Activated naive CD4-positive, alpha-beta T cell treated with anti-CD3 and anti-CD28 coated beads, Interleukin-2, amount 50 U/mL, for 72 hours (primary cell): ENCODE measurements at places on chromosomes 1 and 21.

DNA sequence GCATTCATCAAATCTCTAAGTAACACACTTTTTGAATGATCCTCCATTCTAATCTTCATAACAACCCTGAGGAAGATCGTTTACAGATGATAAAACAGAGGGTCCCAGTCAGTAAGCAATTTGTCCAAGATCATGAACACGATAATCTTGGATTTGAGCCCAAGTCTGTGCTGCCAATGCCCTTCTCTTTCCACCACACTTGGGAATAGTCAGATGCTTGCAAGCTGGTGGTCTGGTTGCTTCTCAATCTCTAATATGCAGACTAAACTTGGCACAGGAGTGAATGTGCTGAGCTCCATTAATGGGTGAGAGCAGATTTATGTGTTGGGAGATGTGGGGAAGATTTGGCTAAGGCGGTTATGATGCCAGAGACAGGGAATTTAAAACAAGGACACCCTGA is 430.6 kb upstream of the DAB1 start:
- DNase-seq, result no peak

DNA sequence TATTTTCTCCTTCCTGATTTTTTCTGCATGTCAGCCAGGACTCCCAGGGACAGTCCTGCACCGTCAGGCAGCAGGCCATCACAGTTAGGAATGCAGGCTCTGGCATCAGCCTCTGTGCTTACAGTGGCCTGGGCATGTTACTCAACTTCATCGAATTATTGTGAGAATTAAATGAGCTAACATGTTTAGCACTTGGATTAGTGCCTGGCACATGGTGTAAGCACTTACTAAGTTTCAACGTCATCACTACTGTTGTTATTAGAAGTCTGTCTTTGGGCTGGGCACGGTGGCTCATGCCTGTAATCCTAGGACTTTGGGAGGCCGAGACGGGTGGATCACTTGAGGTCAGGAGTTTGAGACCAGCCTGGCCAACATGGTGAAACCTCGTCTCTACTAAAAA is 45.1 kb downstream of the SCCPDH start:
- DNase-seq, result no peak

DNA sequence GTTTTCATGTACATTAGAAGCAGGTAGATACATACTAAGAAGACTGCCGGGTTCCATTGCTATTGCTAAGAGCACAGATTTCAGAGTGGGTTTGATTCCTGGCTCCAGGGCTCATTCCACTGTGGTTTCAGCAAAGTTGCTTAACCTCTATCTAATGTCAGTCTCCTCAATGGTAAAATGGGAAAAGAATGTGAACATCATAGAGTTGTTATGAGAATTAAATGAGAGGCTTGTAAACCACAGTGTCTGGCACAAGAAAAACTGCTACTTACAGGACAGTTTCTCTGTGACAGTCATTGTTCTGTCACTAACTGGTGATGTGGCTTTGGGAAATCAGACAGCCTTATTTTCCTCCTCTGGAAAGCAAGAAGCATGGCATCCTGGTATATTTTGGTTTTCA is 10.7 kb upstream of the PLXNA2 start:
- no peak for DNase-seq

- no peak for DNase-seq
These were observed 257.2 kb upstream of the HOOK1 start for GRCh38 chr1:59557549-59557885.

GRCh38 chr1:2358072-2358471 is 33.3 kb downstream of the MORN1 start:
- DNase-seq, result no peak

- no peak for DNase-seq
These were observed 15.0 kb upstream of the CEP85 start for GRCh38 chr1:26218906-26219494.

DNA sequence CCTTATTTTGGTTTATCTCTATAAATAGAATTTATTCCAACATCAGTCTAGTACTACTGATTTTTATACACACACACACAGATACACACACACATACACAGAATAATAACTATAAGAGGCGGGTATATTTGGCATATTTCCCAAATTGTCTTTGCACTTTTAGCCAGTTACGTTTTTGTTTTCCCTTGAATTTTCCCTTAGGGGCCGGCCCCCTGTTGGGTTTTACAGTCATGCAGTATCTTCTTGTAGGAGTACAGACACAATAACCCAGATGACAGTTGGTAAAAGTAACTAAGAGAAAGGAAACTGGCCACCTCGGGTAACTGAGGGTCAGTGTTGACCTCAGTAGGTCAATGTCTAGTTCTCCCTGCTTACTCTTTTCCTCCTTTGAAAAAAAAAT is 50.9 kb downstream of the DISP1 start:
- DNase-seq, result no peak

GRCh38 chr1:211318576-211319280 is 7.9 kb upstream of the TRAF5 start:
- DNase-seq, result no peak

DNA sequence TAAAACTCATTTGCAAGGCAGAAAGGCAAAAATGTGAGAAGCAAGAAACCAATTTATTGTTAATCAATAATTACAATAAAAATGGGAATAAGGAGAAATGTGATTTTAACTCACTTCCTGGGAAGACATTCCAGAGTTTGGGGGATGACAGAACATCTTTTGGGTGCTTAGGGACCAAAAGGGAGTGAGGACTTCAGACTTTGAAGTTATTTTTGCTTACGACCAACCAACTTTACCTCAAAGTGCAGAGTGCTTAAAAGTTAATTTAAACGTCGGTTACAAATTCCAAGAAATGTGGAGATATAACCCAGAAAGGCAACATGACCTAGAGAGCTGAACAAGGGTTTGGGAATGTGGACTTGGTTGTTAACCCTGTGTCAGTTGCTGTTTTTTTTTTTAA is 234.5 kb upstream of the C1orf105 start:
- no peak for DNase-seq

DNA sequence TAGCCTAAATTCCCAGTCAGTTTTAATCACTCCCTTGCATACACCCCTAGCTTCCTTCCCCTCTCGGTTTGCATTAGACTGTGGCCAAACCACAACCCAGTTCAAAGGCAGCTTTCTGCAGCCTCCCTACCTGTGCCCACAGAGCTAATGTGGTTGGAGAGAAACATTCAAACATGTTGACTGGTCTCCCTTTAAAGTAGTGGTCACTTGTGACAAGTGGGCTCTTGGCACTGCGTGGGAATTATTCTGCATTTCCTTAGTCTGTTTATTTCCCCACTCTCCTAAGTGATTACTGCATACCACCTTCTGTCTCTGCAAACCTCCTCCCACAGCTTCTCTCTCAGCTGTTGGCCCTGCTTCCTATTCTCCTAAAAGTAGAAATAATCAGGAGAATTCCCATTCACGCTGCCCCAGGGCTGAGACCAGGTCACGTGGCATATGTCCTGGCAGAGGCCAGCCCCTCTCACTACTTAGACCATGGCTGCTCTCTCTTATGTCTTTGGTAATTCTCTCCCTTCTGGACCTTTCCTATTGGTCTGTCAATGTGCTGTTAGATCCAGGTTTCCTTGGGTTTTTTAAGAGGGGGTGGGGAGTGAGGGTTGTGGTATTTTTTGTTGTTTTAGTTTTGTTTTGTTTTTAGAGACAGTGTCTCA is 38.4 kb upstream of the CD101 start:
- DNase-seq, result no peak

GRCh38 chr1:15571266-15571665 is 13.6 kb downstream of the AGMAT start:
- DNase-seq, result no peak

- DNase-seq, result no peak
These were observed 9.3 kb downstream of the SLAMF7 start for GRCh38 chr1:160748181-160748877.

- DNase-seq, result no peak
These were observed 84.7 kb downstream of the URB2 start for GRCh38 chr1:229710746-229711145.

GRCh38 chr1:89815611-89816010 is 5.2 kb upstream of the LRRC8D start:
- DNase-seq, result no peak

DNA sequence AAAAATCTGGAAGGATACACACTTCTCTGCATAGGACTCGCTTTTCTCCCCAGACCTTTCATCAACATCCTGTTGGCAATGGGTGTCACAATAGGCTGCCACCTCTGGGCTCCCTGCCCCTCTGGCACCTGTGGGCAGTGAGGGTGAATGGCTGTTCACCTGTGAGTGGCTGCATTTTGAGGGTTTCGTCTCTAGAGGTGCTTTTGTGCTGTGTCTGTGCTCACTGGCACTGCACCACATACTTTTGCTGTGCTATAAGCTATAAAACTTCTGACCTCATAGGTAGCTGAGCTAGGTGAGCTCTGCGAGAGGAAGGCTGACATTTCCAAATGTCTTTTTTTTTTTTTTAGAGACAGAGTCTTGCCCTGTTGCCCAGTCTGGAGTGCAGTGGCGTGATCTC is 35.9 kb downstream of the SLC30A1 start:
- no peak for DNase-seq

DNA sequence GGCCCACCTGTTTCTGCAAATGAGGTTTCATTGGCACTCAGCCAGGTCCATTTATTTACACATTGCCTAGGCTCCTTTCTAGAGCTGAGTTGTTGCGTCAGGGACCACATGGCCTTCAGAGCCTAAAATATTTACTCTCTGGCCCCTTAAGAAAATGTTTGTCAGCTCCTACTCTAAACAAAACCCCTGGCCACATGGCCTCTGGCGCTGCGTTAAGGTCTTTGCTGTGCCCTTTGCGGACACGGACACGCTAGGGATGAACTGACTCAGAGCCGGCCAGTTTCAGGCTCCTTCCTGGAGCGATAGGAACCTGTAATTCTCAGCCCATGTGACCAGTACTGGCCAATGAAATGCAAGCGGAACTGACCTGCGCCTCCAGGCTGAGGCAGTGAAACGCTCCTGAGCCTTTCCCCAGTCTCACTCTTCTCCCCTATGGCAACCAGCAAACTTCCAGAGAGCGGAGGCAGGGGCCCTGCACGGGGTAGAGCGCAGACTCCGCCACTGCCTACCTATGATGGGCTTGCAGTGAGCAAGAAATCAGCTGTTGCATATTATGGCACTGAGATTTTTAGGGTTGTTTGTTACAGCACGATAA is 160.3 kb downstream of the ETS2 start:
- DNase-seq, result no peak

DNA sequence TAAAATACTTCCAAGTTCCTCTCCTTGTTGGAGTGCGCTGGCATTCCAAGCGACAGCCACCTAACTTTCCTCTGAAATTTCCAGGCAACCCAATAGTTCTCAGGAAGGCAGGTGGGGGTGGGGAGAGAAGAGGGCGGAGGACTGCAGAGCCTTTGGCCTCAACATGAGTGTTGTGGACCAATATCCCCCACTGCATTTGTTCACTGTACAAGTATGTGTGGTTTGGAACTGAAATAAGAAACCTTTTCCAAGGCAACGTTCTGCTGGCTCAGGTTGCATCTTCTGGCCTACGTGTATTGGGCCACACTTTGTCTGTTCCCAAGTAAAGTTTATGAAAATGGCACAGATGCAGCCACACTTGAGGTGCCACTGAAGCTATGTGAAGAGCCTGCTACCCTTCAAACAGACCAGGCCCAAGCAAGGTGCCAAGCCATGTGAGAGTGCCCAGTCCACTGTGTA is 153.4 kb downstream of the DHRS3 start:
- DNase-seq, result no peak
